BJ (cell line): ENCODE measurements at places on chromosomes 12 and 14. TPM values are rescaled to one million over a fixed set of nuclear protein-coding genes. Genes with fewer than 3 reads are reported as not detected.

GSKIP gene
- 14.7 and 29.9 TPM in 2 replicates for polyA plus RNA-seq

DNA sequence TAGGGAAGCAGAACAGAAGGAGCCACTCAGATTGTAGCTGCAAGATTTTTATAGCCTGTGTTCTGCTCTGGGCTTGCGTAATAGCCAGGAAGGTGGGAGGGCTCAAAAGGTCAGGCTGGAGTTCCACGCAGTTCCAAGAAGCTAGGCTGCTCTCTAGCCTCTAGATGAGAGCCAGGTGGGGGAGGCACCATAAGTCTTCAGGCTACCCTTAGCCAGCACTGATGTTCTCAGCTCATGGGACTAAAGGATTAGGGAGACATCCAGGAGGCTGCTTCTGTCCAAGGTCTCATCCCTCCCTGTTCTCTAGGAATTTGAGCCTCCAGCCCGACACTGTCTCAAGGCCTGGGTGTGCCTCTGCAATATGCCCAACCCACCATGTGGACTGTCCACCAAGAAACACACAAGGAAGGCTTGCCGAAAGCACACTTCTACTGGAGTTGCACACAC, 1.7 kb downstream of the LMBR1L start:
- DNase-seq: no peak

GRCh38 chr12:52754135-52754534, 23.0 kb downstream of the KRT76 start:
- no peak for DNase-seq

DNA sequence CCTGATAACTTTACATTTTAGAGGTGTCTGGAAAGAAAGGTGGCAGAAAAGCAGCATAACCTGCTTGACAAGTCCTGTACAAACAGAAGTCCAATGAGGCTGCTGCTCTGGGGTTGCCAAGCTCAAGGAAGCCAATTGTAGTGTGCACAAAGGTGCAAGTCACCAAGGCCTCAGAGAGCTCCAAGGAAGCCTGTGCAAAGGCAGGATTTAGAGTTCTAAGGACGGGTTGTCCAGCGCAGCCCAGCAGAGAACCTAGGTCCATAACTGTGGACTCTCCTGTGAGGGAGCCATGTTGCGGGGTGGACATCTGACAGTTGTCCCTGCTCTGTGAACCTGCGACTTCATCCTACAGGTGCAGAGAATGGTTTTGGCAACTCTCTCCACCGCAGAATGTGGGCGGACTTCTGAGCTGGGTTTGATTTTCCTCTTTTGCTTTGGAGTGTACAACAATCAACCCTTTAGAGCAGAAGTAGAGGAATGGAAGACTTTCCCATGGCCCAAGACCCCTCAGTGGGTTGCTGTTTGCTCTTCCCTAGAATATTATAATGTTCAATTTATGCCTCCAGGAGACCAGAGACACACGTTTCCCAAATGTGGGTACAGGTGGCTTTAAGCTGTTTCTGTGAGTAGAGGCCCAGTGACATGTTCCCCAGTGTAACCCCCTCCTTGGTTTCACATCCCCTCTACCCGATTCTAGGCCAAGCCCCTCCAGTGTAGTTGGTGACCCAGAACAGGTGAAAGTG, 81.0 kb downstream of the ETV6 start:
- DNase-seq: no peak

DNA sequence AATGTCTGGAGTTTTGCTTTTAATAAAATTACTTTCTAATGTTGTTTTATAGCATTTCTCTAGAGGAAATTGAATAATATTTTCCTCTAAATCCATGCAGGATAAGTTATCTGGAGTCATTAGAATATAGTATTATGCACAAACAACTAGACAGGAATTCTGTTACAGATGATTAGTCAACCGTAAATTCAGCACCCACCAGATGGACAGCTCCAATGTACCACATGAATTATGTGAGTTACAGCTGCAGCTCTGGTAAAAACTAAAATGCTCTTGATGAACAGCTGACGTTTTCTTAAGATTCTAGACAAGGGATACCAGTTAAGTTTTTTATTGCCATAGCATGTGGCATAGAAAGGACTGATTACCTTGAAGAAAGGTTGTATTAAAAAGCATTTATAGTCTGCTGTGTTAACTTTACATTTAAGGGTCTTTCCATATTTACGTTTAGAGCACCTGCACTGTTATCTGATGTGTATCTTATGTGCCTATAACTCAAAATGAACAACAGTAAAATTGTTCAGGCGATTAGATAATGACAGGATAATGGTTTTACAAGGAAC, 321.4 kb upstream of the LRFN5 start:
- DNase-seq: no peak

DNA sequence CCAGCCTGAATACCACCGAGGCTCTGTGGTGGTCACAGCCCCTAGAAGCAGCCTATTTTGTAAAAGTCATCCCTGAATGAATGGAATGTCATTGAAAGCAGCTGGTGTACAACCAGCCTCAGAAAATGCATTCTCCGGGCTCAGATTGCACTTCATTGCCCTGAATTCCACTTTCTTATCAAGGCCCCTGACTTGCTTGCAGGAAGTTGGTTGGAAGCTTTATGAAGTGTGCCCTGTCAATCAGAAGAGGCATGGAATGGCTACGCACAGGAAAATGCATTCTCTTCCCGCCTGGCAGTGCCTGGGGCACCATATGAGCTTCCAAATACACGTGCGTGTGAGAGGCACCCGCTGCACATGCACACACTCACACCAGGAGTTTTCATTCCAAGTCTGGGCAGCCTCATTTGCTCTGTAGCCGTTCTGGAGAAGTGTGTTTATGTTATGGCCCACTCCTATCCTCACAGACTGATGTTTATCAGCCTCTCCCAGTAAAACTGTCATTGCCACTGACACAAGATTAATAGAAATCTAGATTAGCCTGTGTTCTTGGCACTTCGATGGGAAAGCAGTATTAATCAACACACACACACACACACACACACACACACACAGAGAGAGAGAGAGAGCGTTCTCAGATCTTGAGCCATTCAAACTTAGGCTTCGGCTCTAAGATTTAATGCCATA, 63.9 kb downstream of the NUAK1 start:
- no peak for DNase-seq

DNA sequence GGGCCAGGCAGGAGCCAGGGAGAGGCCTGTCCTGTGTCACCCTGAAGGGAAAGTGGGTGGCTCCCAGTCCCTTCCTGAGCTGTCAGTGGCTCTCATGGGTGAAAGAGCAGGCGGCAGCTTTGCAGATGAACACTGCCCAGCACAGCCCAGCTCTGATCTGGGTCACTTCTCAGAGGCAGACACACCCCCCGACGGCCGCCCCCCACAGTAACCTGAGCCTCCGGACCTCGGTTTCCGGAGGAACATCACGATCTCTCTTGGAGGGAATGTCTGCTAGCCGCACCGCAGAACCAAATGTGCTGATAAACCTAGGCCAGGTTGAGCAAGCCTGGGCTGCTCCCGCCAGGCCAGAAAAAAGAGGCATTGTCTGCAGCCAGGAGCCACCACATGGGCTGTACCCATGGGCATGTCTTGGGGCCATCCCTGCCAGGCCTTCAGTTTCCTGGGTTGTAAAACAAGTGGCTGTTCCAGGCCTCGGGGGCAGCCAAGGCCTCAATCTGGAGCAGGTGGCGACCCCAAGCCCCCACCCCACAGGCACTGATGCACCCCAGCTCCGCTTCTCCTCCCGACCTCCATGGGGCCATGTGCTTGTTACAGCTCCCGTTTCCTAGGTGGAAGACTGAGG, 57.6 kb downstream of the NCOR2 start:
- DNase-seq: peak; percentile 54

DNA sequence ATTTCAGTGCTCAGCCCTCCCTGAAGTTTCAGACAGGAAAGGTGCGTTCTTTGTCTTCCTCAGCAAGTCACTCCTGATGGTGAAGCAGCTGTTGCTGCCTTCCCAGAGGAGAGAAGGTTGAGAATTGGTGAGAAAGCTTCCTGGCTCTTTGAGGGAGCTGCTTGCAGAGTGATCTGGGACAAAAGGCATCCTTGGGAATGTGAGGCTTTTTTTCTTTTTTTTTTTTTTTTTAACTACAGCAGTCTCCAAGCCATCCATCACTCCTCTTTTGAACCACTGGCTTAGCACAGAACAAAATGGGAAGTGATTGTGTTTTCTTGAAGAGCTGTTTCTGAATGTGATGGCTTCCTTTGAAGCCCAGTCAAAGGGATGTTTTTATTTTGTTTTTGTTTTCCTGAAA, 120.4 kb upstream of the LRIG3 start:
- peak; percentile 70 for DNase-seq

- no peak for DNase-seq
Measured at GRCh38 chr12:108905725-108906124, 25.8 kb downstream of the DAO start.

GRCh38 chr14:20609215-20610001, 18.2 kb upstream of the RNASE12 start:
- DNase-seq: no peak

ASCL1 gene
- 0.07 TPM in 1 of 2 replicates, not detected in the other for polyA plus RNA-seq

GRCh38 chr12:93122569-93123091, 193.5 kb upstream of the EEA1 start:
- DNase-seq: no peak

ARHGEF40 gene
- polyA plus RNA-seq: 40.4 and 62.7 TPM in 2 replicates

RHOJ gene
- polyA plus RNA-seq: 78.7 and 116 TPM in 2 replicates

DNA sequence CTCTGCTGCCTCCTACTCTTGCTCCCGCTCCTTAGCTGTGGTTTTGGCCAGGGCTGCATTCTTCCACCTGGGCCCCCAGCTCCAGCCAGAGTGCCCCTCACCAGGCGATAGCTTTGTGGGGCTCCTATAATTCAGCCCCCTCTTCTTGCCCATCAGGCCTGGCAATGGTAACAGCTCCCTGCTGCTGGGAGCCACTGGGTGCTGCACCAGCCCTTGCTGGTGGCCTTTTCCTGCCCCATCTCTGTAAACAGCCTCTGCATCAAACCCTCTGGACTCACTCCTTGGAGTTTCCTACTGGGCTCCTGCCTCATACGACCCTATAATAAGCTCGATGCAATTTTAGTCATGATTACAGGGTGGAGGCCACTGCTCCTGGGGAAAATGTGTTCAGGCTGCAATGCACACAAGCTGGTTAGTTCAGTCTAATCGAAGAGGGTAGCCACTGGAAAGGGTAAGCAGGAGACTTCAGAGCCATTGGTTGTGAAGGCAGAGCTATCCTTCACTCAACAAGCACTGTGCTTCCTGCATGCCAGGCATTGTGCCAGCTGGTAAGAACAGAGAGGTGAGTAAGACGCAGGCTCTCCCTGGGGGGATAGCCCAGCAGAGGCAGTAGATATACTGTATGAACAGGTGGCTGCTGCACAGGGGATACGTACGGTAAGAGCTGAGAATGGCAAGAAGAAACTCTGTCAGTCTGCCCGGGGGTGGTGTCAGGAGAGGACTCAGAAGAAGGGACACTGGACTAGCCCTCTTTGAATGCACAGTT, 24.7 kb downstream of the CLMN start:
- no peak for DNase-seq

SYT1 gene
- 0.70 and 1.3 TPM in 2 replicates for polyA plus RNA-seq

GRCh38 chr12:27498761-27499160, 25.2 kb upstream of the PPFIBP1 start:
- DNase-seq: no peak

DNA sequence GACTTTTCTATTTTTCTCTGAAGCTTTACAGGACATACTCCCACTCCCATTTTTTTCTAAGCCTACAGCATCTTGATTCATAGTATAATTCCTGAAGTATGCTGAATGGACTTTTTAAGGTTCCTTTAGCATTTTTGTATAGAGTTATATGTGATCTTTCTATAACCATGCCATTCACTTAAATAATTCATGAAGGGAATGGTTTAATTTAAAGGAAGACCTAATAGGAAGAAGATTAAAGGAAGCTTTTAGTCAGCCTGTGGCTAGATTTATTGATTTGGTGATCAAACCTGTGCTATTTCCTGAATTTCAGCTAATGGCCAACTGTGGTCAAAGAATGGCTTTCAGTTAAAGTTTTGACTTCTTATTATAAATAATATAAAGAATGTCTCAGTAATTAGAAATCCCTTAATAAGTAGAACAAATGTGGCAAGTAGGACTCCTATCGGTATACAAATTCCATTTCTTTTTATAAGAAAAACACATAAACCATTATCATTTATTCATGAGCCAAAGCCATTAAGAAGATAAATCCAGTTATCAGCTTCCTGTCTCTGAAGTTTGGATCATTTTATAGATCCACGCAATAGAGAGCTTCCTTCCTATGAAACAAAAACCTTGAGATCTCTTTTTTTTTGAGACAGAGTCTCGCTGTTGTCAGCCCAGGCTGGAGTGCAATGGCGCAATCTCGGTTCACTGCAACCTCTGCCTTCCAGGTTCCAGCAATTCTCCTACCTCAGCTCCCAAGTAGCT, 4.0 kb upstream of the MAPK1IP1L start:
- DNase-seq: no peak

DHH gene
- not detected in 2 replicates for polyA plus RNA-seq

DNA sequence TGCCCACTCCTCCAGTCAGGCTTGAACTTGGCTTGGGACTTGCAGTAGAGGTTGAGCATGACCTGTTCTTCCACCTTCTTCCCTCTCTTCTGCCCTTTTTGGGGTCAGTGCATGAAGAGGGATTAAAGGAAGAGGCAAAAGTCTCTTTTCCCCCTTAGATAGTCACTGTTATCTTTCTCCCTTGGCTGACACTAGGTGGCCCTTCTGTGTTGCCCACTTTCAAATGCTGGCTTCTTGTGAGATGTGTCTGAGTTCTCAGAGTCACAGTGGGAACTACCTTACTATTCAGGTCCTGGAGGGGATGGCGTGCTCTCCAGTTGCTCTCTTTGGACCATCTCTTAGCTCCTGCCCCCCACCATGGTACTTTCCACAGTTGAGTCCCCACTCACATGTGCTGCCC, 73.6 kb downstream of the GPR65 start:
- DNase-seq: no peak

IPO4 gene
- 11.5 and 26.8 TPM in 2 replicates for polyA plus RNA-seq

- DNase-seq: no peak
Measured at GRCh38 chr12:7289743-7290142, 14.1 kb upstream of the ACSM4 start.

DNA sequence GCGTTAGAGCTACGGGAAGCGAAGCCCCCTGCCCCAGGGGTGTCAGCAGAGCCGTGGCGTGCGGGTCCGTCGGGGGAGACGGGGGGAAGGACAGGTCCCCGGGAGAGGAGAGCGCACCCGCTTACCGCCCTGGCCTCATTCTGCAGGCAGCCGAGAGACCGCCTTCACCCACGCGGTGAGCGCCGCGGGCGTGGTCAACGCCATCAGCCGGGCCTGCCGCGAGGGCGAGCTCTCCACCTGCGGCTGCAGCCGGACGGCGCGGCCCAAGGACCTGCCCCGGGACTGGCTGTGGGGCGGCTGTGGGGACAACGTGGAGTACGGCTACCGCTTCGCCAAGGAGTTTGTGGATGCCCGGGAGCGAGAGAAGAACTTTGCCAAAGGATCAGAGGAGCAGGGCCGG, 10.5 kb downstream of the WNT5B start:
- no peak for DNase-seq

MSI1 gene
- not detected in 2 replicates for polyA plus RNA-seq
